ENCODE measurements at places on chromosomes 16 and 17. TPM values are rescaled to one million over a fixed set of nuclear protein-coding genes. Genes with fewer than 3 reads are reported as not detected.

The UMOD gene
- not detected for total RNA-seq

The XPO6 gene
- total RNA-seq: 163 TPM

DNA sequence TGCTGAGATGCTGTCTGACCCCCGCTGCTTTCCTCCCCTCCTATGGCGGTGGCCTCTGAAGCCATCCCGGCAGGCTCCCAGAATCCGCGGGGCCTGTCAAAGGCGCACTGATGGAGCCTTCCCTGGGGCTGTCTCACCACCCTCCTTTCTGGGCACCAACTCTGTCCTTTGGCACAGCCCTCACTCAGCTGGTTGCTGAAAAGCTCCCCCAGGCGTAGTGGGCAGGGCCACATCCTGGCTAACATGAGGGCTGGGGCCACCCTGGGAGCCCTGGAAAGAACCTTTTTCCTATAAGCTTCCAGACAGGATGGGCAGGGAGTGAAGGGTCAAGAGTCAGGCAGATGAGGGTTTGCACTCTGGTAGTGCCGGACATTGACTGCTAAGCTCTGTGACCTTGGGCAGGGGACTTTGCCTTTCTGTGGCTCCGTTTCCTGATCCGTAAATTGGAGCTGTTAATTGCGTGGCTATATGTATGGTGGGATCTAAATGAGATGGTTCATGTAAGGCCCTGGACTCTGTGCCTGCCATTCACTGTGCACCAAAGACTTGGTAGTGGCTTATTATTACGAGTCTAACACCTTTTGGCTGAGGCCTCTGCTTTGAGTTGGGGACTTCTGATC, 27.6 kb upstream of the LASP1NB start:
- DNase-seq: no peak

DNA sequence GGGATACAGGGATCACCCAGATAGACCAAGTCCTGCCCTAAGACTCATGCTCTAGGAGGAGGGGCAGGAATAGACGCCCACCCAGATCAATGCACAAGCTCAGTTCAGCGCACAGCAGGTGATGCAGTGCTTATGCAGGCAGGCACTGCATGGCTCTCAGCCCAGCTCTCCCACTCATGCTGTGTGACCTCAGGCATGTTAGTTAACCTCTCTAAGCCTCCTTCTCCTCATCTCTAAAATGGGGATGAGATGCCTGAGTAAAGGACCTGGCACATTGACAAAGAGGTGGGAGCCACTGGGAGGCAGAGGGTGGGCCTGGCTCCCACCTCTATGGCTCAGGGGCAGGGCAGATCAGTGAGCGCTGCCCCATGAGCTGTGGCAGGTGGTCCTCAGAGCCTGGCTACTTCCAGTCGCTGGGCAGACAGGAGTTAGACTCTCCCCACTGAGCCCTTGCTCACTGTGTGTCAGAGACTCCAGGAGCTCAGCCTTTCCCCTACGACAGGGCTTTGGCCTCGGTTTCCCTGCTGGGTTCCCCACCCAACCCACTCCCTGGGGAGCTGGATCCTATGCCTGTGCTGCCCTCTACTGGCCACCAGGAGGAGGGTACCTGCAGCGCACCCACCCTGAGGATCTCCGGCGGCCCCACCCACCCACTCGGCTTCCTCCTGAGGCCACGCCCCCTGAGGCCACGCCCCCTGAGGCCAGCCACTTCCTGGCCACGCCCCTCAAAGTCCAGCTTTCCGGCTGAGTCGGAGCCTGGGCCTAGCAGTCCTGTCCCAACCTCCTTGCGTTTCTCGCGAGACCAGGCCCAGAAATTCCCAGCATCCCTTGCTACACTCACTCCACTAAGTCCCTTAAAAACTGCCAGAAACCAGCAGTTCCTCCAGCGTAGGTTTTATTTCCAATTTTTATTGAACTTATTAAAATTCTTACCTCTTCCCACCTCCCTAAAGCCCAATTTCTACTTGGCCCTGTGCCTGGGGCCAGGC, 196.1 kb downstream of the GSG1L start:
- DNase-seq: peak; percentile 85

DNA sequence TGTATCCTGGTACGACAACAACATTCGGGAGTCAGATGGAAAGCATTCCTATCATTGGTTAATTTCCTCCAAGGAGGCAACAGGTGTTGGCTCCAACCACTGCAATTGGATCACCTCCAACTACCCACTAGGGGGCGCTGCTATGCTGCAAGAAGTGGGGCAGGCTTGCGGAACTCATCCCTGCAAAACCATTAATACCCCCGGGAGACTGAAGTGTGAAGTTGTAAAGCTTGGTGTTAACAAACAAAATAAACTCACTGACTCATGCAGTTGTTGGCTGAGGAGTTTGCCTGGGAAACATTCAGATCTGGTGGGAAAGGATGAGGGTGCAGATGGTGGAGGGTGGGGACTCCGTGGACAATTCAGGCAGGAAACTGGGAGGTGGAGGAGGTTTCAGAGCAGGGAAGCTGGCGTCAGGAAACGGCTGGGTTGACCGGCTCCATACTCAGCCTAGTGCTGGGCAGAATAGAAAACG, 84.9 kb downstream of the HS3ST2 start:
- DNase-seq: peak; percentile 51

GRCh38 chr17:75009139-75009724, 3.2 kb upstream of the MRPL58 start:
- DNase-seq: no peak

DNA sequence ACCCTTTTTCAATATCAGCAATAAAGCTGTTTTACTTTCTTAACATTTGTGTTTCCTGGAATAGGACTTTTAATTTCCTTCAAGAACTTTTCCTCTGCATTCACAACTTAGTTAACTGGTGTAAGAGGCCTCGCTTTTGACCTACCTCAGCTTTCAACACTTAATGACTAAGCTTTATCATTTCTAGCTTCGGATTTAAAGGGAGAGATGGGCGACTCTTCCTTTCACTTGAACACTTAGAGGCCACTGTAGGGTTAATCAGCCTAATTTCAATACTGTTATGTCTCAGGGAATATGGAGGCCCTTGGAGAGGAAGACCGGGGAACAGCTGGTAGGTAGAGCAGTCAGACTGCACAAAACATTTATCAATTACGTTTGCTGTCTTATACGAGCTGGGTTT, 4.7 kb downstream of the SYNRG start:
- no peak for DNase-seq

DNA sequence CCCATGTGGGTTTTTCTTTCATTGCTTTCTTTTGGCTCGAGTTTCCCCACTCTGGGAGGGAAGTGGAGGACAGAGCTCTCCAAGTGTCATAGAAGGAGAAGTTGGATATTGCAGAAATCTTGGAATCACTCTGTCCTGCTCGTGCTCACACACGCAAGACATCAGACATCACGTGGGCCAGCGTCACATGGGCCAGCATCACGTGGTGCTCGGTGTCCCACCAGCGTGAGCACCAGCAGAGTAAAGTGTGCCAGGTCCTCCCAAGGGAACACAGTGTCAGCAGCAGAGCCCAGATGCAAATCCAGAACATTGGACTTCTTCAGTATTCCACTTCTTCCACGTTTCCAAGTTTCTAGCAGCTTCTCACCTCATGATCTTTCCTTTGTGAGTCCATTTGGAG, 327.0 kb downstream of the FOXL1 start:
- no peak for DNase-seq

DNA sequence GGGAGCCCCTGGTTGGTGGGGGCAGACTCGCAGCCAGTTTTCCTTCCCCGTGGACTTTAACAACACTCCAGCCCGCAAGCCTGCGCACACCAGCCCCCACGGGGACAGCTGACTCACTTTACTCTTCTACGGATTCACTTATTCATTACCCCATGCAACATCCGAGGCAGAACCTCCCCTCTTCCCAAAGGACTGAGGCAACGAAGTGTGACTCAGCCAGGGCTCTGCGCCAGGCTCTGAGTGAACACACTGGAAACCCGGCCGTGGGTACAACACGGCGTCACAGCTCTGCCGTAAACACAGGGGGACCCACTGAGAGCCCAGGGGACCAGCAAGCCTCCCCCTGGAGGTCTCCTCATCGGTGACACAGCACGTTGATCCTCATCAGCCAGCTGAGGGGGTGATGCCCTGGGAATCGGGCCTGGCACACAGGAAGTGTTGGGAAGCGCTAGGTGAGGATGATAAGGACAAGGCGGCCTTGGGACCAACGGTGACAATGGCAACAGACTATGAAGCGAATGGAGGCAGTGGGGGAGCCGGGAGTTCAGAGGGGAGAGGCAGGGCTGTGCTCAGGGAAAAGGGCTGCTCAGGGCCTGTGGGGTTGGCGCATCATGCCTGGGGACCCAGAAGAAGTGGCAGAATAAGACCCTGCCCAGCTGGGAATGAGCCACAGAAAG, 14.6 kb downstream of the COTL1 start:
- DNase-seq: peak; percentile 99

The SOX8 gene
- total RNA-seq: 0.89 TPM

The EVPL gene
- total RNA-seq: not detected

DNA sequence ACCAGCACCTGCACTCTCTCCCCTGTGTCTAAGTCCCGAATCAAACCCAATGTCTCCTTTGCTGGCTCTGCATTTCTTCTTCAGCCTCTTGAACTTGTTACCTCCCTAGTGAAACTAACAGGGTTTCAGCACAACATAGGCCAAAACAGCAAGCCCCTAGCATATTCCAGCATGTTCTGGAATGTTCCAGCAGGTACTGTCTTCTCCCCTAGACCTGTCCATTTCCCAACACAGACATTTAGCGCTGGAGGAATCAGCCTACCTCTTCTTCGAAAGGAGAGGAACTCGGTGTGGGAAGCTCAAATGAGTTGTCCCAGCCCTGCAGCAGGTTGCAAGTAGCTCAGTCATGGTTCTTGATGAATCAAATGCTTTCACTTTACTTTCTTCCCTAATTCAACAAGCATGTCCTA, 47.1 kb downstream of the LITAF start:
- DNase-seq: no peak

The TAC4 gene
- not detected for total RNA-seq

DNA sequence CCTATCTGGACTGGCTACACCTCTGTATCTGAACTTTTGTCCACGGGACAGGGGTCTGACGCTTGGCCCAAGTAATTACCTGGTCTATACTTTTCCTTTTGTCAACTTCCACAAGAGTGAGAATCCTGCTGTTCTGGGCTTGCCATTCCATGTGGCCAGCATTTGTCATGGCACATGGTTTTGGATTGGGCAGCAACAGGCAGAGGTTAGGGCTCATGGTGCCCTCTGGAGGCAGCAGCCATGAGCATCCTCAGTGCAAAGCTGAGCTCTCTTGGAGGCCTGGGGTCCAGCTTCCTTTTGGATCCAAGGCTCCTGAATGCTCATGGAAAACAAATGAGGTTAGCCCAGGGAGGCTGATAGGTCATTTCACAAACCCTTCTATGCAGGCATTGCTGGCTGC, 7.5 kb upstream of the EDC4 start:
- peak; percentile 67 for DNase-seq

GRCh38 chr16:5349101-5349500, 251.5 kb upstream of the EEF2KMT start:
- no peak for DNase-seq

DNA sequence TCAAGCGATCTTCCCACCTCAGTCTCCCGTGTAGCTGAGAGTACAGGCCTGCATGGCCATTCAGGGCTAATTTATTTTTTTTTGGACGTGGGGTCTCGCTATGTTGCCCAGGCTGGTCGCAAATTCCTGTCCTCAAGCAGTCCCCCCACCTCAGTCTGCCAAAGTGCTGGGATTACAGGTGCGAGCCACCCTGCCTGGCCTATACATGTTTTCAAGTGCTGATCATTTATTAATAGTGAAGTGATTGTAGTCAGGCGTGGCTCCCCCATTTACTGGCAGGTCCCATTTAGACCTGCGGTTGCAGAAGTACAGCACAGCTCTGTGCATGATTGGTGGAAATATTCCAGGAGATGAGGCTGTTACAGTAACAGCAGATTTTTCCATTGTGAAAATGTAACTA, 8.4 kb downstream of the FOXK2 start:
- peak; percentile 60 for DNase-seq

- DNase-seq: no peak
Measured at GRCh38 chr16:35398180-35398579, 1938.8 kb downstream of the TP53TG3F start.
